ENCODE measurements at places on chromosomes 12 and 14. TPM values are rescaled to one million over a fixed set of nuclear protein-coding genes. Genes with fewer than 3 reads are reported as not detected.

ANO2 gene
- 1.4 TPM for total RNA-seq

LGALS3 gene
- 69.3 TPM for total RNA-seq

MANSC4 gene
- total RNA-seq: not detected

C12orf50 gene
- total RNA-seq: not detected

SYCP3 gene
- total RNA-seq: not detected

AMN1 gene
- 18.1 TPM for total RNA-seq

ANKRD33 gene
- not detected for total RNA-seq

BMAL2 gene
- 69.5 TPM for total RNA-seq

ANG gene
- 0.33 TPM for total RNA-seq

HOXC12 gene
- not detected for total RNA-seq

GDF3 gene
- not detected for total RNA-seq

SLC38A1 gene
- 16.9 TPM for total RNA-seq

TSHR gene
- not detected for total RNA-seq

GRIP1 gene
- total RNA-seq: 0.37 TPM

TPPP2 gene
- not detected for total RNA-seq

PARP2 gene
- 30.5 TPM for total RNA-seq

TMCC3 gene
- 5.2 TPM for total RNA-seq

BCL2L14 gene
- not detected for total RNA-seq

ITGB7 gene
- total RNA-seq: not detected

CFAP251 gene
- total RNA-seq: 11.2 TPM

FAM222A gene
- total RNA-seq: 1.9 TPM

CLMN gene
- 4.2 TPM for total RNA-seq

PLA2G1B gene
- not detected for total RNA-seq

TMBIM6 gene
- 532 TPM for total RNA-seq

GUCY2C gene
- total RNA-seq: 0.17 TPM

CPNE6 gene
- not detected for total RNA-seq

RILPL1 gene
- total RNA-seq: 11.7 TPM

PRKD1 gene
- 6.0 TPM for total RNA-seq

TAS2R7 gene
- not detected for total RNA-seq

SSTR1 gene
- total RNA-seq: not detected

LRR1 gene
- 67.1 TPM for total RNA-seq
